ENCODE measurements at places on chromosomes 3 and 15.

DNA sequence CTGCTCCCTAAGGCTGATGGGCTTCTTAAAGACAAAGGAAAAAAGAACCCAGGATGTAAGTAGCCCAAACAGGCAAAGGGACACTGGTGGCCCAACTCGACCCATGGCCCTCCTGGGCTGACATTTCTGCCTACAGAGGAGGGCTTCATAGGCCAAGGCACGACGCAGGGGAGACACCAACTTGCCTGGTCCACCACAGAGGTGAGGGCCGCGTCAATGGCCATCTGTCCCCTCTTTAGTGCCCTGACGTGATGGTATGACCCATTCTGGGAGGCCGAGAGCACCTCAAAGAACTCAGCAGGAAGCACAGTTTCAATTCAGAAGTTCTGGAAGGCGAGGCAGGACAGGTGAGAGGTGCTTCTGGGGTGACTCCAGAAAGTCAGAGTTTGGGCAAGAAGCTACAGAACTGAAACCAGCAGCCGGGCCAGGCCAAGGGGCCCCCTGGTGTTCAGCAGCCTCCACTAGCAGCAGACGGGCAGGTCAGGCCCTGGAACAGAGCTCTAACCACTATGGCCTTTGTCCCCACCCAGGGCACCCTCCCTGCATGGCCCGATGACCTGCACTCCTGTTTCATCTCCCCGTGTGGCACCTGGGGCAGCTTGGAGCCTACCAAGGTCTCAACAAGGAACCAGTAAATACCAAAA lies 45.1 kb downstream of the HMCES start:
- DNase-seq, result no peak

DNA sequence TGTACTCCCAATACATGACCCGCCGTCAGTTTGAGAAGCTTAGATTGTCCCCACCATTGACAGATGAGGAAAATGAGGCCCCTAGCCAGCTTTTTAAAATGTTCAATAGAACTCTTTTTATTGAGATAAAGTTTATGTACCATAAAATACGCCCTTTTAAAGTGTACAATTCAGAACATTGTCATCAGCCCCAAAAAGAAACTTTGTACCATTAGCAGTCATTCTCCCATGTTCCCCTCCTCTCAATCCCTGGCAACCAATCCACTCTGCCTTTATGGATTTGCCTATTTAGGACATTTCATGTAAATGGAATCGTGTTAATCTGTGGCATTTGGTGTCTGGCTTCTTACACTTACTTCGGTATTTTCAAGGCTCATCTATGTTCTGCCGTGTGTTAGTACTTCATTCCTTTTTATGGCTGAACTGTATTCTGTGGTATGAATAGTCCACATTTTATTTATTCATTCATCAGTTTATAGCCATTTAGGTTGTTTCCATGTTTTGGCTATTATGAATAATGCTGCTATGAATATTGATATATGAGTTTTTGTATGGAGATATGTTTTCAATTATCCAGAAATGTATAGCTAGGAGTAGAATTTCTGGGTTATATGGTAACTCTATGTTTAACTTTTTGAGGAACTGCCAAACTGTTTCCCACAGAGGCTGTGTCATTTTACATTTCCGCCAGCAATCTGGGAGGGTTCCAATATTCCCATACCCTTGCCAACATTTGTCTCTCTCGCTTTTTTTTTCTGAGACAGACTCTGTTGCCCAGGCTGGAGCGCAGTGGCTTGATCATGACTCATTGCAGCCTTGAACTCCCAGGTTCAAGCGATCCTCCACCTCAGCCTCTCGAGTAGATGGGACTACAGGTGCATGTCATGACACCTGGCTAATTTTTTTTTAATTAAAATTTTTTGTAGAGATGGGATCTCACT lies 15.3 kb upstream of the PTPN23 start:
- no peak for DNase-seq

DNA sequence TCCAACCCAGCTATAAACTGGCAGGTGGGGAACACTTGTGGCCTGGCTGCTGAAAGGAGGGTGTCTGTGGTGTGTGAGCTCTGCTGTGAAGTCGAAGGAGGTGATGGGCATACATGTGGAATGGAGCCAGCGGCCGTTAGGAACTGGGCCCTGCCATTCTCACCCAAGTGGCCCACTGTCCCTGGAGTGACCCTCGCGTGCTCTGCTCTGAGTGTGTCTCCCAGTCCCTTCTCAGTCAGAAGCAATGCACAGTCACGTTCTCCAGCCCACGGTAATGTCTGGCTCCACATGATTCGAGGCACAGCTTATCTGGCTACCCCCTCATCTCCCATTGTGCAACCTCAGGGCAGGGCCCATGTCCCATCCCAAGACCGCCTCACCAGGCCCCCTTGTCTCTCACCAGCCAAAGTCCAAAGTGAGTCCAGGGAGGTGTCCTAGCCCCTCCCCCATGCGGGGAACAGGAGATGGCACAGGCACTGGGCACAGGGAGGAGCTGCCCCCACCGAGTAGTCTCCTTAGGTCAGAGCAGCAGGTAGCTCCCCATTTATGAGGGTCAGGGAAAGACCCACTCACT lies 62.9 kb downstream of the ZNF445 start:
- no peak for DNase-seq

DNA sequence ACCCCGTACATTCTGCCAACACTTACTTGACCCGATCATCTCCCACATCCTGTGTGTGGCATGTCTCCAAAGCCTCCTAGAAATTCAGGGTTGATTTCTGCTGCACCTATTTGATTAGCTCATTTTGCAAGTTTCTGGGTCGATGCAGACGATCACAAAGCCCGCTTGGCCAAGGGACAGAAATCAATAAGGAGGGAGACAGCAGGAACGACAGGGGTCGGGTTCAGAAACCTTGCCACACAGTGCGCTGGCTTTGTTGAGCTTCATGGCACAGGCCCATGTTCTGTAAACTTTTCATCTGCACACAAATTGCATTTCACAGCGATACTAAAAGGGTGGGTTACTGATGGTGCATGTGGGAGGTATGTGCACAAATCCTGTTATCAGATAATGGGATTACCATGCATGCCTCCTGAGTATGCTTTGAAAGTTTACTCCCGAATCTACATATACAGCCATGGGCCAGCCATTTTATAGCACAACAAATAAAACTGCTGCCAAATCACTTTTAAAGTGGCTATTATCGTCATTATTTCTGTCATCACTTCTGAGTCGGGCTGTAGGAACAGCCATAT lies 95.9 kb upstream of the ATP11B start:
- DNase-seq, result no peak

DNA sequence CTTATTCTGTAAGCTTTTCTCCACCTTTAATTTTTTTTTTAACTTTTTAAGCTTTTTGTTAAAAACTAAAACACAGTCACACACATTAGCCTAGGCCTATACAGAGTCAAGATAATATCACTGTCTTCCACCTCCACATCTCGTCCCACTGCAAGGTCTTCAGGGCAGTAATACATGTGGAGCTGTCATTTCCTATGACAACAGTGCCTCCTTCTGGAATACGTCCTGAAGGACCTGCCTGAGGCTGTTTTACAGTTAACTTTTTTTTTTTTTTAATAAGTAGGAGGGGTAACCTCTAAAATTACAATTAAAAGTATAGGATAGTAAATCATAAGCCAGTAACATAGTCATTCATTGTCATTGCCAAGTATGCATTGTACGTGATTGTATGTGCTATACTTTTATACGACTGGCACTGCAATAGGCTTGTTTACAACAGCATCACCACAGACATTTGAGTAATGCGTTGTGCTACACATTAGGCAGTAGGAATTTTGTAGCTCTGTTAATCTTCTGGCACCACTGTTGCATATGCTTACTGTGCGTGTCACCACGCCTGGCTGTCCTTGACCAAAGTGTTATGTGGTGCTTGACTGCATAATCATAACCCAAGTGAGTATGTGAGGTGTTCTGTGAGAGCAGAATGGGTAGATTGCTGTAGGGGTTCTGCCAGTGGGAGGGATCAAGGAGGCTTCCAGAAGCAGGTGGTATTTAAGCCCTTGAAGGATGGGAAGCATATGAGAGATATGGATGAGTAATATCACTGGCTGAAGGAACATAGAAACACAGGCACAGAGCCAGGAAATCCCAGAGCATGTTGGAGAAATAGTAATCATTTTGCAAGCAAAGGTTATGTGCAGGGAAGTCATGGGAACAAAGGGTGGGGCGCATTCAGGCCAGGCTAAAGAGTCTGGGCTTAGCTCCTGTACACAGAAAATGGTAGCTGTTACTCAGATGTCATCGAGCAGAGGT lies 18.3 kb downstream of the FBXO22 start:
- DNase-seq, result no peak

All from progenitor cell of endocrine pancreas (in vitro differentiated cells).